ENCODE measurements at places on chromosomes 6 and 20.

DNA sequence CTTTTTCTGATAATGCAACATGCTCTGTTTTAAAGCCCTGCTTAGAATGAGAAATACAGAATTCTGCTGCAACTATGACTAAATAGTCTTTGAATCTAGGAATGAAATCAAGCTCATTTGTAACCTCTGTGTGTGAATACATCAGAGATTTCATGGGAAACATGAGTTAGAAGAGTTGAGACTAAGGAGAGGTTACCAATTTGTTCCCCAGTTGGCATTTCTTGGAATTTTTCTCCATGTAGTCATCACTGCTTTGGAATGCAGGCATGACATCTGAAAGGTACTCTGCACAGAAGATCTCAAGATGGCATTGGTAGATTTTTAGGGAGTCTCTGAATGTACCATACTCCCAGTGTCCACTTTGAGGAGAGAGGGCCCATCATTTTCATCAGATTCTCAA is 237.2 kb downstream of the TFAP2A start:
- no peak for DNase-seq

- DNase-seq = no peak
Observed at GRCh38 chr6:38364127-38364526, 275.6 kb downstream of the BTBD9 start.

- DNase-seq = no peak
Observed at GRCh38 chr6:142960098-142960497, 15.1 kb upstream of the HIVEP2 start.

- DNase-seq = no peak
Observed at GRCh38 chr20:50522053-50522674, 12.0 kb downstream of the PTPN1 start.

DNA sequence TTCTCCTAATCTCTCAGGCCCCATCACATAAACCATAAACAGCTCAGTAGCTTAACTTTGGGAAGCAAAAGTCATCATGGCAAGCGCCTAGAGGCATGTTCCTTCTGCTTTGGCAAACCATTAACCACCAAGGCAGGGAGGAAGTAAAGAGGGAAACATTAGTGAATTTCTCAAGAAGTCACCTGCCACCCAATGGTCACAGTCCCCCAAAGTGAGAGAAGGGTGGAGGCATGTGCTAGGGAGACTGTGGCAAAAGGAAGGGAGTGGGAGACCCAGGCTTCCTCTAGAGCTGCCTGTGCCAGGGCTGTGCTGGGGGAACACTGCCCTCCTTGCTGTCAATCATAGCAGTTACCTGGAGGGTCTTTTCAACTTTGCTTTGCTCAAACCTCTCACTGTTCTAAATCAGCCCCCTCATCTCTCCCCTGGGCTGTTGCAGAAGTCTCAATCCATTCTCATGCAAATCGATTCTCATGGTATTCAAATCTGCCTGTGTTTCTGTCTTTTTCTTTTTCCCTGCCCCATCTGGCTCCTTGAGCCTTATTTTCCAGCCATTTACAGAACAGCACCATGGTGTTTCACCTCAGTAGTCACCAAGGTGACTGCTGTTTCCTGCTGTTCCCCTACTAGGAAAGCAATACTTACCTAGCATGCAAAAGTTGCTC is 1.8 kb upstream of the RNF24 start:
- no peak for DNase-seq

DNA sequence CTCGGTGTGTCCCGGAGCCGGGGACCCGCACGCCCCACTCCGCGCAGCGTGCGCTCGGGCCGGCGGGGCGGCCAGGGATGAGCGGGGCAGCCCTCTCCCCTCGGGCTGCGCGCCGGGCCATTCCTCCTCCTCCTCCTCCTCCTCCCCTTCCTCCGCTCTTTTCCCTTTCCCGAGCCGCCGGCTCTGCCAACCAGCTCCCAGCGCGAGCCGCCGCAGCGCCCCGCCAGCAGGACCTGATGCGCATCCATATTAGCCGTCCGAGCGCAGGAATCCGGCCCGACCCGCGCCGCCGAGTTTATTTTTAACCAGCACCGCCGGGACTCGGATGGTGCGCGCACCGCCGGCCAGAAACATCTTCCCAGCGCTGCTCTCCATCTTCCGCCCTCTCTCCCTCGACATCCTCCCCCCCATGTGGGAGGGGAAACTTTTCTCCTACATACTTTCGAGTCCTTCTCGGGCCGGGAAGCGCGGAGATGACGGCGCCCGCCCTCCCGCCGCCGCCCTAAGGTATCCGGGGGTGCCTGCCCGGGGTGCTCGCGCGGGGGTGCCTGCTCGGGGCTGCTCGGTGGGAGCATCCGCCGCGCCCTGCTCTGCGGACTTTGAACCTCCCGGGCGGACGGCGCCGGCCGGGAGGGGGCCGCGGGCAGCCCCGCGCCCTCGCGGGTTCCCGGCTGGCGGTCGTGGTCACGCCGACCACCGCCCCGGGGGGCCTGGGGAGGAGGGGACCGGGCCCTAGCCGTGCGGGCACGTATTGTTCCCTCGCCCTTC is 619 bp downstream of the RREB1 start:
- DNase-seq = no peak

Measured in stimulated activated CD8-positive, alpha-beta memory T cell treated with anti-CD3 and anti-CD28 coated beads, Interleukin-4, amount 100 ng/mL, for 1 hour (primary cell).